Stimulated activated CD8-positive, alpha-beta memory T cell treated with anti-CD3 and anti-CD28 coated beads, Interleukin-7, amount 100 ng/mL, for 1 hour (primary cell): ENCODE measurements at places on chromosomes 6 and 20.

DNA sequence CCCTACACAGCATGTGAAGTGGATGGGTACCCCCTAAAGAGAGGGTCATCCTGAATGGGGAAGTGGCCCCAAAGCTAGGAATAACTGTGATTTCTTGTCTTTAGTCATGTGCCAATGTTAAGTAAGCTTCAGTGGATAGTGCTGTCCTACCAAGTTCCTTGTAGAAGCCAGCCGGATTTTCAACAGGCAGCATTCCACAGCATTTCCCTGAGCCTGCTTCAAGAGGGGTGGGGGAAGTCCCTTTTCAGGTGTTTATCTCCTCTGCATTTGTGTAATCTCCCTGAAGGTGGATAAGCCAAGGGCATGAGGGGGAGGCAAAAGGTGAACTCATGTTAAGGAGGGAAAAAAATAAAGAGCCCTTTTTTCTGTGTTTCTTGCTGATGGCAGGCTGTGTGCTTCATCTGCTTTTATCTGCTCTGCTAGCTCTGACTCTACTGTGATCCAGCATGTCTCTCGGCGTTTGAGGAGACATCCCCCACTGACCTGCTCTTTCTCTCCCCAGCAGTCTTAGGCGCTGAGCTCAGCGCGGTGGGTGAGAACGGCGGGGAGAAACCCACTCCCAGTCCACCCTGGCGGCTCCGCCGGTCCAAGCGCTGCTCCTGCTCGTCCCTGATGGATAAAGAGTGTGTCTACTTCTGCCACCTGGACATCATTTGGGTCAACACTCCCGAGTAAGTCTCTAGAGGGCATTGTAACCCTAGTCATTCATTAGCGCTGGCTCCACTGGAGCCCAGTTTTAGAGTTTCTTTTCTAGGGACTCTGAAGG lies 1.9 kb downstream of the EDN1 start:
- no peak for DNase-seq

DNA sequence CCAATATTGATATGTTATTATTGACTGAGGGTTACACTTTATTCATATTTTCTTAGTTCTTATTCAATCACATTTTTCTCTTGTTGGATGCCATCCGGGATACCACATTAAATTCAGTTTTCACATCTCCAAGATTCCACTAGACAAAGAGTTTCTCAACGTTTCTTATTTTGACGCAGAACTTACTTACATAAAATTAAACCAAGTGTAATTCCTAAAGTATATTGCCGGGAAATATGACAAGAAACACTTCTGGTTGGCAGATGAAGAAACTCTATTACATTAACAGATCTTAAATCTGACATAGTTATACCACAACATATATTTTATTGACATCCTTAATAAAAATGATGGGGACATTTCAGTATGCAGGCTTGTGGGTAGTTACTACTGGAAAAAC lies 47.3 kb upstream of the THBS2 start:
- DNase-seq = no peak

DNA sequence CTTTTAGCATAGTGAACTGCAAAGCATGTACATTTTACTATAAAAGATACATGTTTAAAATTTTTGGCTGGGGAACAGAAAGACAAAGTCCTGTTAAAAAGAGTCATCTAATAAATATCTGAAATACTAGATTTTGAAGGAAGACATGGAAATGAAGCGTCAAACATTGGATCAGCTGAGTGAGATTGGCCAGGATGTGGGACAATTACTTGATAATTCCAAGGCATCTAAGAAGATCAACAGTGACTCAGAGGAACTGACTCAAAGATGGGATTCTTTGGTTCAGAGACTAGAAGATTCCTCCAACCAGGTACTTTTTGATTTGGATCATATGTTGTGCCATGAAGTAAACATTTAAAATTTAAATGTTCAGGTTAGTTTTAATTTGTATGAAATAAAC lies 162.3 kb downstream of the UTRN start:
- no peak for DNase-seq

- no peak for DNase-seq
Measured at GRCh38 chr6:1164600-1164999, 147.3 kb upstream of the FOXQ1 start.

- DNase-seq = no peak
Measured at GRCh38 chr20:39059036-39059435, 96.9 kb downstream of the DHX35 start.

GRCh38 chr20:427401-427800 lies 19.3 kb downstream of the RBCK1 start:
- DNase-seq = no peak
